Type B pancreatic cell (in vitro differentiated cells): ENCODE measurements at places on chromosomes 16 and 17.

DNA sequence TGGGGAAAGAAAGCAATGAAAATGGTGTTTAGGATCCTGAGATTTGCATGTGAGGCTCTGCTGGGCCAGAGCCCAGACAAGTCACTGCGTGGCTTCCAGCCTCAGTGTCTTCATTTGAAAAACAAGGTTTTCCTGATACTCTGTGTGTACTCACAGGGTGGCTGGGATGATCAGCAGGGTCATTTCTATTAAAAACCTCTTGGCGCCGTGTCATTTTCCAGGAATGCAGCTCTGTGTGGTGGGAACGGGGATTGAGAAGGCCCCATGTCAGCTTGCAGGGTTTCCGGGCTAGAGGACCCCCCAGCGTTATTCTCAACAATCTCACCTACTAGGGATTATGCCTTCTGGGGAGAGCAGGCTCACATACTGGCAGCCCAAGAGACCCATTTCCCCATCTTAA lies 73.5 kb downstream of the FOXL1 start:
- DNase-seq: no peak

DNA sequence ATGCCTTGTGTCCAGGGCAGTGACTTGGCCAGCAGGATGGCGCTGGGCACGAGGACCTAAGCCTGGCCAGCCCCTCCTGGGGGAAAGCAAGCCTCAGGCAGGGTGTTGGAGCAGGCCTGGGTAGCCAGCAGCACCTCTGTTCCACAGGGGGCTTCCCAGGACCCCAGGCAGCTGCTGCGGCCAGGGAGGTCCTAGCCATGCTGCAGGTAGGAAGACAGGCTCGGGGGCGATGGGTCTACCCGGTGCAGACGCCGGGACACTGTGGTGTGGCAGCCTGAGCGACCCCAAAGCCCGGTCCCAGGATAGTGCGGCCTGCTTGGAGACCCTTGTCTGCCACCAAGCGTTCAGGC lies 22.4 kb upstream of the AATK start:
- DNase-seq: no peak

GRCh38 chr17:49471769-49472168 lies 23.3 kb upstream of the NGFR start:
- no peak for DNase-seq

DNA sequence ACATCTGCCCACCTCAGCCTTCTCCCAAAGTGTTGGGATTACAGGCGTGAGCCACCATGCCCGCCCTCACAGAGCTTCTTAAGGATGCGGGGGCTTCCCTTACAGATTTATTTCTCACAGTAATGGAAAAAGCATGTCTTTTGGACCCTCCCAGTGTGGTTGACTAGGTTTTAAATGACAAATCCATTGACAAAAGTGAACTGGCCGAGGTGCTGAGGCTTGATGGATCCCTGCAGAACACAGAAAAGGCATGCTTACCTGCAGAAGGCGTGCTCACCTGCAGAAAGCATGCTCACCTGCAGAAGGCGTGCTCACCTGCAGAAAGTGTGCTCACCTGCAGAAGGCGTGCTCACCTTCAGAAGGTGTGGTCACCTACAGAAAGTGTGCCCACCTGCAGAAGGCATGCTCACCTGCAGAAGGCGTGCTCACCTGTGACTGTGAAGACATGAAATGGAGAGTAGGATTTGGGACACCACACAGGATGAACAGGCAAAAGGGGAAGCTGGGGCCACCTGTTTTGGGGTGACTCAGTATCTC lies 15.1 kb upstream of the BBS2 start:
- DNase-seq: no peak

DNA sequence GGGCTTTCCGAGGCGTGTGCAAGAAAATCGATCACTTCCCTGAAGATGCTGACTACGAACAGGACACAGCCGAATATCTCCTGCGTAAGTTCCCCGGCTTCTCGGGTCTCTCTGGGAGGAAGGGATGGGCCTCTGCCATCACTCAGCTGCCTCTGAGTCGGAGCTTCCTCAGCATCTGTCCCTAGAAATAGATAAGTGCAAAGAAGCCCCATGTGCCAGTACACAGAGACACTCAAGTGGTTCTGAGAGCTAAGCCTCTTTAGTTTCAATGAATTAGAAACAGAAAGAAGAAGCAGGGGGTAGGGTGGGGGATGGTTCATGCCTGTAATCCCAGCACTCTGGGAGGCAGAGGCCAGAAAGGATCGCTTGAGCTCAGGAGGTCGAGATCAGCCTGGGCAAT lies 90.6 kb downstream of the CACNG3 start:
- no peak for DNase-seq

GRCh38 chr17:38559051-38559879 lies 46.5 kb downstream of the SRCIN1 start:
- peak; percentile 89 for DNase-seq

GRCh38 chr17:17042851-17043460 lies 699 bp downstream of the MPRIP start:
- no peak for DNase-seq

GRCh38 chr16:75761108-75761507 lies 34.8 kb upstream of the CPHXL start:
- no peak for DNase-seq

DNA sequence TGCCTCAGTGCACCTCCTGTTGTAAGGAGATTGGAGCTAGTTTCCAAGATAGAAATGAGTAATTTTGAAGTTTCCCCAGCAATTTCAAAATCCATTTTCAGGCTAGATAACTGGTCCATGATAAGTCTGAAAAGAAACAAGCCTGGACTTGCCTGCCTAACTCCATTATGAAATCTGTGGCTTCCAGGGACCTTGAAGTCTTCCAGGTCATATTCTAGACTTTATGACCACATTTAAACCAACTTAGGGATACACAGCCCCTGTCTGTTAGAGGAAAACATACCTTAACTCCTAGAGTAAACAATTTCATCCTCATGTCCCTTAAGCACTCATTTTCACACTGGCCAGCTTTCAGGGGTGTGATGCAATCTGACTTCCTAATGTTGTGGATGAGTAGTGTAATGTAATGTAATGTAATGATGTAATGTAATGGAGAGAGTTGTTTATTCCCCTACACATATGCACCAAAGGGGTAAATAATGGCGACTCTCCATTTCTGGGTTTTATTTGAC lies 96.7 kb upstream of the FAM20A start:
- DNase-seq: no peak

GRCh38 chr17:50276588-50277356 lies 2.5 kb downstream of the TMEM92 start:
- no peak for DNase-seq

GRCh38 chr16:71630808-71631207 lies 4.8 kb downstream of the MARVELD3 start:
- DNase-seq: no peak

DNA sequence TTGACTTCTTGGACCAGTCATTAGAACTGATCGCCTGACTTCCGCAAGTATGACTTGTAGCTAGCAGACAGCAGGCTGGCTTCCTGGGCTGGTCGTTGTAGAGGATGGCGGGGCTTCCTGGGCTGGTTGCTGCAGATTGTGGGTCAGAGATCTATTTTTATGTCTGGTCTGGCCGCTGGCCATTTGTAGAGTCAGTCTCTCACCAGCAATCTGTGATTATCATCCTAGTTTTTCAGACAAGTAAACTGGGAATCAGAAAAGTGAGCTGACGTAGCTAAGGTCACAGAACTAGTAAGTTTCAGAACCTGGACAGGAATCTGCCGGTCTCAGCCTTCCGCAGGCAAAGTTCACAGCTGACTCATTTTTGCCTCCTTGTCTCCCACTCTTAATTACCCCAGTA lies 19.1 kb downstream of the GPR142 start:
- no peak for DNase-seq

GRCh38 chr16:4116325-4117249 lies at the start of gene ADCY9:
TSS of gene ADCY9 (minus strand) at chr16:4116442. CDS start at chr16:4115442, 1,000 bp downstream.
- DNase-seq: peak; percentile 86

- DNase-seq: no peak
Measured at GRCh38 chr17:21379080-21379711, 3.0 kb downstream of the KCNJ12 start.

DNA sequence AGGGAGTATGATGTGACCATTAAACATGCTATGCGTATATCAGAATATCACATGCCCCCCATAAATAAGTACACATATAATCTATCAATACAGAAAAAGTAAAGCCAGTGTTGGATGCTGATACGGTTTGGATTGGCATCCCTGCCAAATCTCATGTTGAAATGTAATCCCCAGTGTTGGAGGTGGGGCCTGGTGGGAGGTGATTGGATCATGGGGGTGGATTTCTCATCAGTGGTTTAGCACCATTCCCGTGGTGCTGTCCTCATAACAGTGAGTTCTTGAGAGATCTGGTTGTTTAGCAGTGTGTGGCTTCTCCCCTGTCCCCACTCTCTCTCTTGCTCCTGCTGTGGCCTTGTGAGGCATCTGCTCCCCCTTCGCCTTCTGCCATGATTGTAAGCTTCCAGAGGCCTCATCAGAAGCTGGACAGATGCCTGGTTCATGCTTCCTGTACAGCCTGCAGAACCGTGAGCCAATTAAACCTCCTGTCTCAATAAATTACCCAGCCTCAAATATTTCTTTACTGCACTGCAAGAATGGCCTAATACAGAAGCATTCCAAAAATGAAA lies 88.9 kb downstream of the AATF start:
- no peak for DNase-seq

- DNase-seq: no peak
Measured at GRCh38 chr17:28900986-28901726, 1.7 kb downstream of the DHRS13 start.

GRCh38 chr17:13099089-13099735 lies 81.4 kb upstream of the ELAC2 start:
- no peak for DNase-seq

DNA sequence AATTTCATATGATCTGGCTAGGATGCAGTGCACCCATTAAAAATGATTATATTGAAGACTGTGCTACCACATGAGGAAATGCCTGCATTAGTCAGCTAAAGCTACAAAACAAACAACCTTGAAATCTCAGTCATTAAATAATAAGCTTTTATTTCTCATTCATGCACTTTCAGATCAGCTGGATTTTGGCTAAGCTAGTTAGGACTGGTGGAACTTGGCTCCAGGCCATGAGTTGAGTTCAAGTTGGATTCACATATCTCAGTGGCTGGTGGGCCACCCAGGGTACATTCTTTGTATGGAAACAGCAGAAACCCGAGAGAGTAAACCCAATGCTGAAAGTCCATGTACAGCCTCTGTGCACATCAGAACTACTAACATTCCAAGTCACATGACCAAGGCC lies 6.4 kb upstream of the SLFN12L start:
- DNase-seq: no peak

DNA sequence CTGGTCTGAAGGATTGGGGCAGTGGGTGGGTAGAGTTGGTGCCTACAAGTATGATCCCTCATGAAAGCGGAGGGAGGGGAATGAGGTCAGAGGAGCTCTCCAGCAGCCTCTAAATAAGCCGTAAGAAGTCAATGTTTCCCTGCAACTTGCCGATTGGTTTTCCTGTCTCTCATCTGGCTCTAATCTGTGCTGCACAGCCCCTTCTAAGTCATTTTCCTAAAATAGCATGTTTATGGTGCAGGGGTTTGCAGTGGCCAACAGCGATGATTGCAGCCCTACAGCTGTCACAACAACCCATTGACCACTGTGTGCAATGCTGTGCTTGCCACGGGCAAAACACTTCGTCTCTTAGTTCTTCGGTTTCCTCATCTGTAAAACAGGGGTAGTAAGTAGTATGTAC lies 189.2 kb downstream of the PRKCB start:
- no peak for DNase-seq

DNA sequence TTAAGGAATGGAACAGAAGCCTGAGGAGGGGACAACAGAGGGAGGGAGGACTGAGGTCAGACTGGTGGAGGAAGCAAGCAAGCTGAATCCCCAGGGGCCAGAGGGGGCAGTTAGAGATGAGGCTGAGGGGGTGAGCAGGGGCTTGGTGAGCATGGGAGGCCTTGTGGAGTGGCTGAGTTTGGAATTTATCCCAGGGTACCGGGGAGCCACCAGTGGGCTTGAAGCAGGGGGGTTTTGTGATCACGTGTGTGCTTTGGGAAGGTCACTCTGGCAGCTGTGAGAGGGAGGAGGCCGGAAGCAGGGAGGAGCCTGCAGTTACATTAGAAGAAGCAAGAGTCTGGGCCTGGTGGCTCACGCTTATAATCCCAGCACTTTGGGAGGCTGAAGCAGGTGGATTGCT lies 9.8 kb upstream of the CTCF start:
- DNase-seq: no peak

DNA sequence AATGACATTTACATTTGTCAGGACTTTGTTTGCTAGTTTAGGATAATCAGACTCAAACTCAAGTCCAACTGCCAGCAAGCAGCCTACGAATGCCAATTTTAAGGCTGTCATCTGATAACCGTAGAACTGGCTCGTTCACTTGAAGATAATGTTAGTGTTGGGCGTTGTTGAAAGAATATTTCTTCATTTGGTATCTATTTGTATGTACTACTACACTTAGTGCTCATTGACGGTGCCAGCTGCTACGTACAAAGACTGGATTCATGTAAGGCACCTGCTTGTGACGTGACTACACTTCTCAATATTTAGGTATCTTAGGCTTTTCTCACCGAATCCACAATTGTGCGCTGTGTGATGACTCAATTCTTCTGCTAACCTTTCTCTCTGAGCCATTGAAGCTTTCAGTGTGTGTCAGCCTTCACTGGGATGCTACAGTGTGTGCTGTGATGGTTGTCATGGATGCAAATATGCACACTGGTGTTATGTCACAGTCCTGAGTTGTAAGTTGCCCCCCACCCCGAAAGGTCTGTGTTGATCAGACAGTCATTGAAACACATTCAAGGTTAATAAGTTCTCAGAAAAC lies 5.7 kb downstream of the ATP2C2 start:
- no peak for DNase-seq

DNA sequence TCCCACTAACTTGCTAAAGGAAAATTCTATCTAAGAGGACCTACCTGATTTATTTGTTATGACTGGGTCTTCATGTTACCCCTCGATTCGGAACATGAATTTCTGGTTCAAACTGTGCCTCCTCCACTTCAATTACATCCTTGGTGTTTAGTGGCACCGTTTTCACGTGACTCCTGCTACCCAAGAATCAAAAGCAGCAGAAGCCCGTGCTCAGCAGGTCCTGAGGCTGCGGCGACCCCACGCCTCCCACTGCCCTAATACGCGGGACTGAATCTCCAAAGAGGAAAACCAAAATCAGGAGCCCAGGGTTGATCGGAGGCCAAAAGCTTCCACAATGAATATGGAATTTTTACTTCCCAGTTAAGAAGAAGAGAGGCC lies 94.0 kb upstream of the METRNL start:
- no peak for DNase-seq

DNA sequence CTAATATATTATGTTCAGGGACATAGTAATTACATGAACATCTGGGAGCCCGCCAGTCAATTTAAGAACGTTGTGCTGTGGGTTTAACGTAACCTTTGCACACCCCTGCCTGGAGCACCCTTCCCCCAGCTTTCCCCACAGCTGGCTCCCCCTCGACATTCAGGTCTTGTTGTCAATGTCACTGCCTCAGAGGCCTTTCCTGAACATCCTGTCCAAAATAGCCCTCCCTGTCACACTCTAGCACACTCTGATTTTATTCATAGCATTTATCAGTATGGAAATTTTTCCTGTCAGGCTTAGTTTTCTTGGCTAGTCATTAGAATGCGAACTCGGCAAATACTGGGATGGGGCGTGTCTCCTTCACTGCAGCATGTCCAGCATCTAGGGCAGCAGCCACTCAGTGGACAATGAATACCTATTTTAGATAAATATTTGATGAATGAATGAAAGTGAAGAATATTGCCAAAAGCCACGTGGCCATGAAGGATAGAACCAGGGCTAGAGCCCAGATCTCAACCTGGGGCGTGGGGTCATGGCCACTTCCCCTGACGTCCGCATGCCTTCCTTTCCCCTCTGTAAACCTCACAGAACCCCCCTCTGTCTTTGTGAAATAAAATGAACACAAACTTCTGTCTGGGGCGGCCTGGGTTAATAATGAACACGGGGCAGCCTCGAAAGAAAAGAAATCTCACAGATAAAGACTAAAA lies 10.5 kb downstream of the PIK3R6 start:
- no peak for DNase-seq

GRCh38 chr16:24552705-24553246 lies 13.4 kb downstream of the RBBP6 start:
- no peak for DNase-seq
